Hematopoietic multipotent progenitor cell treated with erythropoietin and hydrocortisone succinate and interleukin-3 and kit ligand, for 6 days (in vitro differentiated cells): ENCODE measurements at places on chromosomes 5 and 9.

DNA sequence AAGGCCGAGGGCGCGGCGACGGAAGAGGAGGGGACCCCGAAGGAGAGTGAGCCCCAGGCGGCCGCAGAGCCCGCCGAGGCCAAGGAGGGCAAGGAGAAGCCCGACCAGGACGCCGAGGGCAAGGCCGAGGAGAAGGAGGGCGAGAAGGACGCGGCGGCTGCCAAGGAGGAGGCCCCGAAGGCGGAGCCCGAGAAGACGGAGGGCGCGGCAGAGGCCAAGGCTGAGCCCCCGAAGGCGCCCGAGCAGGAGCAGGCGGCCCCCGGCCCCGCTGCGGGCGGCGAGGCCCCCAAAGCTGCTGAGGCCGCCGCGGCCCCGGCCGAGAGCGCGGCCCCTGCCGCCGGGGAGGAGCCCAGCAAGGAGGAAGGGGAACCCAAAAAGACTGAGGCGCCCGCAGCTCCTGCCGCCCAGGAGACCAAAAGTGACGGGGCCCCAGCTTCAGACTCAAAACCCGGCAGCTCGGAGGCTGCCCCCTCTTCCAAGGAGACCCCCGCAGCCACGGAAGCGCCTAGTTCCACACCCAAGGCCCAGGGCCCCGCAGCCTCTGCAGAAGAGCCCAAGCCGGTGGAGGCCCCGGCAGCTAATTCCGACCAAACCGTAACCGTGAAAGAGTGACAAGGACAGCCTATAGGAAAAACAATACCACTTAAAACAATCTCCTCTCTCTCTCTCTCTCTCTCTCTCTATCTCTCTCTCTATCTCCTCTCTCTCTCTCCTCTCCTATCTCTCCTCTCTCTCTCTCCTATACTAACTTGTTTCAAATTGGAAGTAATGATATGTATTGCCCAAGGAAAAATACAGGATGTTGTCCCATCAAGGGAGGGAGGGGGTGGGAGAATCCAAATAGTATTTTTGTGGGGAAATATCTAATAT lies 58.1 kb downstream of the BASP1 start:
- DNase-seq = no peak

DNA sequence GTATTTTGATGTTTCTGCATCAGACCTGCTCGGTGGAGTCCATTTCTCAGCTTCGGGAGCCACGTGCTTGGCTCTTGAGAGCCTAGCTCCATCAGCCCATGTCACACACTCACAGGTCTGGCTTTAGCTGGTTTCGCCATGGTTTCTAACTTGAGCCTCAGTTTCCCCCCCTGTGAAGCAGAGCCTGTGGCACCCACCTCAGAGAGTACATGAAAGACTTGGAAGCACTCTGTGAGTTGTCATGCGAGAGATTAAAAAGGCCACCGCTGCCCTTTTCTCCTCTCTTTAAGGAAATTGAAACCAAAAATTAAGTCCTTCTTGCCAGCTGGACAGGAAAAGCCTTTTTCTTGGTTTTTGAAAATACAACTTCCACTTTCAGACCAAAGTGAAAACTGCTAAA lies 8.8 kb downstream of the TENT4A start:
- DNase-seq = no peak

DNA sequence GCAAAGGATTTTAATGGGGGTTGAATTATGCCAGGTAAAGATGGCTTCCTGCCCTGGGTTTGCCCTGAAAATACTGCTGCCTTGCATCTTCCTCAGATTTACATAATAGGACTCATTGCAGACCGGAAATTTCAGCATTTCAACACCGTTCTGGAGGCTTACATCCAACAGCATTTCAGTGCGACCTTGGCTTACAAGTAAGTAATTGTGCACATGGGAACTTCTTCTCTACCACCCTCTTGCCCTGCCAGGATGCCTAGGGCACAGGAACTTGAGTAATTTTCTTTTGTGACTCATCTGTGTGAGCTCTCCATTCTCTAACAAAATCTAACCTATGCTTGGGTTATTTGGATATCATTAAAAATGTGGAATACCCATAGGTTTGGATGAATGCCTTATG lies 80.2 kb downstream of the DOCK2 start:
- no peak for DNase-seq

DNA sequence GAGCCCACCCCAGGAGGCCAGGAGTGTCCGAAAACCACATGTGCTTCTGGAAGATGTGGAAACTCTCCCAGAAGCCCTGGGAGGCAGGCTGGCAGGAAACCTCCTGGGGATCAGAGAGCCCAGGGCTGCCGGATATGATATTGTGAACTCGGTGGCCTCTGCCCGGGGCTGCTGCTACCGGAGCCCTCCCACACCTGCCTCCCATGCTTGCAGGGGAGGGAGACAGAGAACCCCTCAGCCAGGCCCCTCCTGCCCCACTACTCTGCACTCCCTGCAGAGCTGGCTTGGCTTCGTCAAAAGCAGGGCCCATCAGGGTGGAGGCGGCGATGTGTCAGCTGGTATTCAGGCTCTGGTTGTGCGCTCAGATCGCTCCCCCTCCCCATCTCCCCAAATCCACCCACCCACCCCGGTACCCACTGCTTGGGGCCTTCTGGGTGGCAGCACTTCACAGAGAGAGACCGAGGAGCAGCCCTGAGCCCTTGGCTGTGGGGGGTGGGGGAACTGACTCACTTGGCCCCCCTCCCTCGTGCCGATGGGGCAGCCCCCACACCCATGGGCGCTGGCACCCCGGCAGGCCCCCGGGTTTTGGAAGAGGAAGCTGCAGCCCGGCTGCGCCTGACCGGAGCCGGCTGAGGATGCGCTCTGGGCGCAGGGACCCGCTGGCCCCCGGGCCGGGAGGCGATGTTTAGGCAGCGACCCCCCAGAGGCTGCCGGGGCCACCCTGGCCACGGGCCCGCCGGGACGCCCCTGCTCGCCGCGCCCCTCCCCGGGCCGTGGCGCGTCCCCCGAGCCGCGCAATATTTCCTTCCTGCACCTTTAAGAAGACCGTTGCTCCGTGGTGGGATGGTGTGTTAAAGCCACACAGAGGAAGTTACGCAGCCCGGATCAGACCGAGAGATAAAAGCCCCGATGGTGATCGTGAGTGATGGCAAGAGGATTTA lies 786 bp upstream of the NTNG2 start:
- DNase-seq = peak; percentile 83

- no peak for DNase-seq
Measured at GRCh38 chr9:38686933-38687332, 33.0 kb downstream of the FAM240B start.
